ENCODE measurements at places on chromosomes 16 and 17.

DNA sequence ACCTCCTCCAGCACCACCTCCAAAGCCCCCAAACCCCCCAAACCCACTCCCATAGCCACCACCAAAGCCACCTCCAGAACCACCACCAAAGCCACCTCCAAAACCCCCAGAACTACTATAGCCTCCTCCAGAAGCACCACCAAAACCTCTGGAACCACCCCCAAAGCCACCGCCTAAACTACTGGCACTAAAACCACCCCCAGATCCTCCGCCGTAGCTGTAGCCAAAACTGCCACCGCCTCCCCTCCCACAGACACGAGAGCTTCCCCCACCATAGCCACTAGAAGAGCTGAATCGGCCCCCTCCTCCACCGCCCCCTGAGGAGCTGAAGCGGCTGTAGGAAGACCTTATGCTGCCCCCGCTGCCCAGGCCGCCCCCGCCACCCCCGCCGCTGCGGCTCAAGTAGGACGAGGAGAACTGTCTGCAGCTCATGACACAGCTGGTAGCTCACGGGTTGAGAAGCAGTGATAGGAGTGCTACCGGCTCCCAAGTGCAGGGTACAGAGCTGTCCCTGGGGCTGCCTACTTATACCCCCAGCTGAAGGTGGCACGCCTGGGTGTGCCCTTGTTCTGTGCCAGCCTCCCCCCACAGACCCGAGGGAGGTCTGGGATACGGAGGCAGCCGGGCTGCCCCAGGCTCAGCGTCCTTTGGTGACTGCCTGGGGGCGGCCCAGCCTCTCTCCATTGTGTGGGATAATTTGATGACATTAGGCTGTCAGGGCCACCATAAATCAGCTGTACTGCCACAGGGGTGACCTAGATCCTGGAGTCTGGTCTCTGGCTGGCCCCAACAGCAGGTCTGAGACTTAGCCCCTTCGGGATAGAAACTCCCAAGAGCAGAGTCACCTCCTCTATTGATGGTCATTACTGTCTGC, at the start of gene KRT9:
Gene KRT9 (minus strand): TSS at position 499 of the 874 bp plus-strand sequence. CDS start 67 bp downstream, at position 432.
- no peak for DNase-seq

DNA sequence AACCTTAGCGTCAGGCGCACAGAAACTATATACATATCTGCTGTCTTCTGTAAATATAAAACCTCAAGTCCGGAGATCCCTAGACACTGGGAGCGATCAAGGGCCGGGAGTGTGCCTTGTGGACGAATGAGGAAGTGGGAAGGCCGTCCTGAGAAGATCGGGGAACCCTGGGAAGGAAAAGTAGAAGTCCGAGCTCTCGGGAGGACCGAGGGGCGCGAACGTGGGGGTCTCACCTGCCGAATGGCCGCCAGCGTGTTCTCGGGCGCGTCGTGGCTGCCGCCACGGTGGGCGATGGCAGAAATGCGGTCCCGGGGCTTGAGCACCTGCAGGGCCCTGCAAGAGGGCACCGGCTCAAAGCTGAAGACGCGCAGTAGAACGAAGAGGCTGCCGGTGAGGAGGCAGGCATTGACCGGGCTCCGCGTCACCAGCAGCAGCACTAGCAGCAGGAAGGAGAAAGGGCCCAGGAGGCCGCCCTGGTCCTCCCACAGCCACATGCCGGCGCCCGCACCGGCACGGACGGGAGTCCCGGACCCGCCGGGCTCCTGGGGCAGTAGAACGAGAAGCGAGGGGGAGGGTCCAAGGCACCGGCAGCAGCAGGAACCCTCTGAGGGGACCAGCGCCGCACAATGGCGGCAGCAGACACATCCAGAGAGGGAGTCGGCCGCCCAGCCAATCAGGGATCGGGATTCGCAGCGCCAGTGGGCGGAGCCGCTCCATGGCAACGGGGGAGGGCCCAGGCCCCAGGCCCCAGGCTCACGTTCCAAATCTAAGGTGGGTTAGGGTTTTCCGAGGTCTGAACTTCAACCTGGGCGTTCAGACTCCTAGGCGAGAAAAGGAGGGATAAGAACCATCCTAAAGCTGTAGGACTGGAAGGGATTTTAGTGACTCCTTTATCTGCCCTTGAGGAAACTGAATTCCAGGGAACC, at the start of gene GDE1:
Gene GDE1 (minus strand): TSS at position 628 of the 926 bp plus-strand sequence. CDS start 134 bp downstream, at position 494.
- DNase-seq: peak; percentile 95

DNA sequence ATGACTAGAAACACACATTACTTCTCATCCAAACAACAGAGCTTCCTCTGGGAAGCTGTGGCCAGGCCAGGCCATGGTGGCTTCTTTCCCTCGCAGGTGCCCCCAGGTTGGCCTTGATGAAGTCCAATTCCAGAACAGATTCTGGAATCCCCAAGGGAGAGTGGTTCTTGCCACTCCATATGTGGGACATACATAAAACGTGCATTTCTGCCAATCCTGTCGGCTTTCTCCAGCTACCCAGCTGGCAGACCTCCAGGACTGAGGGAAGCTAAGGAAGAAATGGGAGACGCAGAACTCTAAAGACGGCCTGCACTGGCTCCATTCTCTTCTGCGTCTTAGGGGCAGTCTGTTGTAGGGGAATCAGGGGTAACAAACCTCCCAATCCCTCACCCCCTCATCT, 219.2 kb upstream of the CDH5 start:
- DNase-seq: no peak

DNA sequence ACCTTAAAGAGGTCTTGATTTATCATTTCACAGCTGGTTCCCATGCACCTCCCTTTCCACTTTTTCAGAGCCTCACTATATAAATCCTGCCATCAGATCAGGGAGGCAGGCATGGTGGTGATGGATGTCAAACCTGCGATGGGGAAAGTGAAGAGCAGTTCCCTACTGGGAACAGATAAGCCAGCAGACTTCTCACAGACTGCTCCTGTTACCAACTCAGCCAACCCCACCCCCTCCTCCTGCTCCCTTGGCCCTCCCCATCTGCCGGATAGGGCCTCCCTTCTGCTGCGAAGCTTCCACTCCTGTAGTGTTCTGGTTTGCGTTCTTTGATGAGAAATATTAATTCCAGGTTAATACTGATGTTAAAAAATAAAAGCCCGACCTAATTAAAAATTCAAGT, 232.1 kb downstream of the STX8 start:
- DNase-seq: no peak

- no peak for DNase-seq
These were observed 203.1 kb downstream of the MSI2 start for GRCh38 chr17:57459286-57459915.

GRCh38 chr16:54647725-54648221, 282.9 kb upstream of the IRX5 start:
- DNase-seq: no peak

DNA sequence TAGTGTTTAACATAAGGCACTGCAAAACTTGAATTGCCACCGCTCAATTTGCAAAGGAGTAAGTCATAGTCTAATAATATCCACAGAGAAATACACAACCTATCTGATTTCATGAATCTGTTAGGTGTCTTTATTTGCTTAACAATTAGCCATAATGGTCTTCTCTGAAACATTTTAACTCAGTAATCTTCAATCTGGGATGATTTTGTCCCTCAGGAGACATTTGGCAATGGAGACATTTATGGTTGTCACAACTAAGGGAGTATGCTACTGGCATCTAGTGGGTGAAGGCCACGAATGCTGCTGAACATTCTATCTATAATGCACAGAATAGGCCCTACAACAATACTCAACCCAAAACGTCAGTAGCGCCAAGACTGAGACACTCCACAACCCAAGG, 4.3 kb downstream of the UBE2G1 start:
- no peak for DNase-seq

DNA sequence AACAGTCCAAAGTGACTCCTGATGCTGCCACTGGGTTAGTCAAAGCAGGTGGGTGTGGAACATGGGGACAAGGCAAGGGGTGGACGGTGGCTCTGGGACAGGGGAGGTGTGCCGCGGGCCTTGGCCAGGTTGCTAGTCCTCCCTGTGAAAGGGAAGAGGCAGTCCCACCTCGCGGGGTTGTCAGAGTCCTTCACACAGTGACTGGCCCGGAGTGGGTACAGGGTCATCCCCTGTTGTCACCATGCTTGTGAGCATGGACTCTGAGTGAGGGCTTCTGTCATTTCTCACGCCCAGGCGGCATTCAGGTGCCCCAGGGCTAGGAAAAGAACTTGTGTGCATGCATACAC, 3.1 kb upstream of the ZNF469 start:
- no peak for DNase-seq

GRCh38 chr16:83899272-83899897, 470 bp downstream of the MLYCD start:
- peak; percentile 48 for DNase-seq

GRCh38 chr16:2465653-2466415, 5.3 kb upstream of the NTN3 start:
- no peak for DNase-seq

DNA sequence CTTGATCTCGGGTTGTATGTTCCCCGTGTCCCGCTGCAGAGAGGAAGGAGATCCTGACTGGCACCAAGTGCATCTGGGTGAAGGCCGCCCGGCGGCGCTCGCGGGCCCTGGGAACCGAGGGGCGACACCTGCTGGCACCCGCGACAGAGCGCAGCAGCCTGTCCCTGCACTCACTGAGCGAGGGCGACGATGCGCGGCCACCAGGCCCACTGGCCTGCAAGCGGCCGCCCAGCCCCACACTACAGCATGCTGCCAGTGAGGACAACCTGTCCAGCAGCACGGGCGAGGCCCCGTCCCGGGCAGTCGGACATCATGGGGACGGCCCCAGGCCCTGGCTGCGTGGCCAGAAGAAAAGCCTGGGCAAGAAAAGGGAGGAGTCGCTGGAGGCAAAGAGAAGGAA, 7.5 kb downstream of the BTBD17 start:
- no peak for DNase-seq

GRCh38 chr17:9802697-9803096, 11.3 kb upstream of the DHRS7C start:
- DNase-seq: no peak

- no peak for DNase-seq
These were observed 68.3 kb upstream of the GPR139 start for GRCh38 chr16:20141956-20142355.

DNA sequence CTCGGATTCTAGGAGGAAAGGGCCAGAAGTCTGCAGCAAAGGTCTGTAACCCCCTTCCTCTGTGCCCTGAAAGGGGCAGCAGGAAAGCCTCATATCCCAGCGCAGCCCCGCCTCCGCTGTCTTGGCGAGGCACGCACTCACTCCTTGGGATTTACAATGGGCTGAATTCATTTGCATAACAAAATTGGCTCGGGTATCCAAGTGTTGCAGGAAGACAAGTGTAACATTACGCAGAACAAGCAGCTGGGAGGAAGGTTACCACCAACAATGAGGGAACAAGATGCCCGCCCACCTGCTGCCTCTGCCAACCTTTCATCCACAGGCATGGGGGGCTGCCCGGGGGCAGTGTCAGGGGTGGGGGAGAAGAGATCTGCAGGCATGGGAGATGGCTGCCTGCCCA, 130.4 kb downstream of the MRM1 start:
- DNase-seq: no peak

GRCh38 chr16:68985268-68985667, 120.2 kb upstream of the HAS3 start:
- no peak for DNase-seq

DNA sequence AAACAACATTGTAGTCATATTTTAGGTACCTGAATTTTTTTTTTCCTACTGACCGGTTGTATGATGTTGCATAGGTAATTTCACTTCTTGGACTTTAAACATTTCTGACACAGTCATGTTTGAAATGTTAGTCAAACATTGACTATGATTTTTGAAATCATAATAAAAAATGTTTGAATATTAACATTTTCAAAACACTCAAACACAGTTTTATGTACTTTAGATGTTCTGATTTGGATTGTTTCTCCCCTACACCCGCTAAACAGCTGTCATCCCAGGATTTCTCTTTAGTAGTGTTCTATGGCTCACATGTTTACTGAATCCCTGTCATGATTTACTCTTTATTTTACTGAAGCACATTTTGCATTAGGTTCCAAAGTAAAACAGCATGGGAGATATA, 102.9 kb upstream of the NPEPPS start:
- DNase-seq: no peak

- no peak for DNase-seq
These were observed 1373.8 kb upstream of the GOT2 start for GRCh38 chr16:60107871-60108270.

GRCh38 chr17:83151056-83151441, 71.6 kb downstream of the METRNL start:
- DNase-seq: no peak

DNA sequence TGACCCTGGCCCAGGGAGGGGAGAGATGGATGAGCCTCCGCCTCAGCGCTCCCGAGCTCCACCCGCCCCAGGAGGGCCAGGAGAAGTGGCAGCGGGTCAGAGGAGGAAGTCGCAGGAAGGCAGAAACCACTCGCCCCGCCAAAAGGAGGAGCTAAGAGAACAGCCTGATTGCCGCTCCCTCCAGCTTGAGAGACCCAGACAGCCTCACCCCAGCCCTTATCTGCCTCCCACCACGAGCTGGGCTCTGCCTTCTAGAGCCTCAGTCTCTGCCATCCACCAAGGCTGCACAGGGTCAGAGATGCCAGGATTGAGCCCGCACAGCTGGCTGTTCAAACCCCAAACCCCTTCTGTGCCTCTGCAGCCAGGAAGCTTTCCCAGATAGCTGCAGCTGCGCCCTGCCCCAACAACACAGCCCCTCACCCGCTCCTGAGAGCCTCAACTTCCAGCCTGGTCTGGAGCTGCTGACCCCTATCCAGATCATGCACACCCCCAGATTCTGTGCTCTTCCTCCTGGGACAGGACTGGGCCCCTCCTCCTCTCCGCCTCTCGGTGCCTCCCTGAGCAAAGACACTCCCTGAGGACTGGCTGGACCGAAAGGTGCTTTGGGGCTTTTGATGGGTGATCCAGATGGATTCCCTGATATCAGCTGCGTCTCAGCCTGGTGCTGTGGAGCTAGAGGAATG, 1.0 kb upstream of the ATP2A3 start:
- DNase-seq: no peak

GRCh38 chr17:40303009-40303657, 5.8 kb upstream of the RARA start:
- DNase-seq: no peak

DNA sequence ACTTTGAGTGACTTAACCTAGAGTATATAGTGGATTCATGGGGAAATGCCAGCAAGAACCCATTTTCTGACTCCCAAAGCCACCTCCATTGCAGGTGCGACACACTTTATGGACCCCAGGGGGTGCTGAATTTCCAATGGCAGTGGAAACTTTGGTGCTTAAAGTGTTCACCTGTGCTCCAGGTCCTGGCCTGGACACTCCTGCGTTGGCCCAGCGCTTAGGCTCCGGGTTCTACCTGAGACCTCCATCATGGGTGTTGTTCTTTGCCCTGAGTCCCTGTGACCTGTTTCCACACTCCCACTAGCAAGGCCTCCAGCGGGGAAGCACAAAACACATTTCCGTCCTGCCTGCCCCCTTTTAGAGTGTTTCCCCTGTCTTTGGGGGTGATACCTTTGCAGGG, 3.0 kb downstream of the CCNF start:
- DNase-seq: no peak

GRCh38 chr16:920051-920681, 50.6 kb downstream of the LMF1 start:
- DNase-seq: no peak

DNA sequence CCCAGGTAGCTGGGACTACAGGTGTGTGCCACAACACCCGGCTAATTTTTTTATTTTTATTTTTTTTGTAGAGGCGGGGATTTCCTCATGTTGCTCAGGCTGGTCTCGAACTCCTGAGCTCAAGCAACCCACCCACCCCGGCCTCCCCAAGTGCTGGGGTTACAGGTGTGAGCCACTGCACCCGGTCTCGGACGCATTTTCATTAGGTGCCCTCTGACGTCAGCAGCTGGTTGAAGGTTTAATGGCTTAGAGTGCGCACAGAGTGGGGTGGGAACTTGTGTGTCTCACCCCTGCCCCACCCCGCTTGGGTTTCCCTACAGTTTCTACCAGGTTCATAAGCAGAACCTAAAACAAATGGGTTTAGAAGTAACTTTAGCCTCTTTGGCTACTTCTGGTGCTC, 109.0 kb downstream of the N4BP1 start:
- DNase-seq: no peak

Data from left lobe of liver (tissue), 2 donors.